ENCODE measurements at places on chromosomes 7 and 10.

DNA sequence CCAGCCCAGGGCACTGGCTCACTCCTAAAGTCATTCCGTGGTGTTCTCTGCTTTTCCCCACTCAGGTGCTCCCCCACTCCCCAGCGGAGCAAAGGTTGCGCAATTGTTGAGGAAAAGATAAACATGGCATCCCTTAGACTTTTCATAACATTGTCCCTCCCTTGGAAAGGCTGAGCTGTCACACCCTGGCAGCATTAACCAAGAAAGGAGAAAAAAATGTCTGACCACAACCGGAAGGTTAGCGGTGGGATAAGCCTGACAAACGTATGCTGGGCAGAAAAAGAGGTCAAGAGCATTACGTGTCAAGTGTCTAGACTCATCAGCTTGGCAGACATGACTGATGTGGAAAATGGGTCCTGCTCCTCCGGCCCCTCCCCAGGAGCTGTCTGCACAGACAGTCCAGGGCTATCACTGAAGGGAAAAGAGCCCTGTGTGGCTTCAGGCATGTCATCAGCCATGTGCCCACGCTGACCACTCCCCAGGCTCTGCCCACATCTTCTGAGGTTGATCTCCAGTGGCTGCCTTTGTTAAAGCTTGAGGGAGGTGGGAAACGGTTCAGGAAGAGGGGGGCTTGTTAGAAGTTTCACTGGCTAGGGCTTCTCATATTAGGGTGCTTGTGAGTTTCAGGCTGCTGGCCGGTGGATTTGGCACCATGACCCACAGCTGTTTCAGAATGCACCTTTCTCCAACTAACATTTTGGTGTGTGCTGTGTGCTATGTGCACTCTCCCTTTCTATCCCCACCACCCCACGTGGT lies 30.1 kb downstream of the BTBD16 start:
- DNase-seq = no peak

DNA sequence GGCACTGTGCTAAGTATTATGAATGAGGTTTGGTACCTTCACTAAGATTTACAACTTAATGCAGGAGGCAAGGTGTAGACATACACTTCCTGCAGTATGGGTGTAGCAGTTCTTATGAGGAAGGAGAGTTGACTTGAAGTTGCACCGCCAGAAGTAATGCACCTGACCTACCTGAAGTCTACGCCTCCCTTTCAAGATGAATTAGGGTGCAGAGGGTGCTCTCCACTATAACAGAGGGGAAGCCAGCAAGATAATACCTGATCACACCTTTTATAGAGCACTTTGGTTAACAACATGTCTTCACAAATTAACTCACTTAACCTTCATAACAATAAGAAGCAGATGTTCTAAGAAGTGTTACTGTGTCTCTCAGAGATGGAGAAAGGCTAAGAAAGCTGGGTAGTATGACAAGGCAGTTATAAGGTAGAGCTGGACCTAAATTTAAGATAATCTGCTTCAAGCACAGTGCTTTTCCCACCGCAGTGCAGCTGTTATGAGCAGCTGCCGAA lies 552 bp upstream of the RAB18 start:
- DNase-seq = no peak

DNA sequence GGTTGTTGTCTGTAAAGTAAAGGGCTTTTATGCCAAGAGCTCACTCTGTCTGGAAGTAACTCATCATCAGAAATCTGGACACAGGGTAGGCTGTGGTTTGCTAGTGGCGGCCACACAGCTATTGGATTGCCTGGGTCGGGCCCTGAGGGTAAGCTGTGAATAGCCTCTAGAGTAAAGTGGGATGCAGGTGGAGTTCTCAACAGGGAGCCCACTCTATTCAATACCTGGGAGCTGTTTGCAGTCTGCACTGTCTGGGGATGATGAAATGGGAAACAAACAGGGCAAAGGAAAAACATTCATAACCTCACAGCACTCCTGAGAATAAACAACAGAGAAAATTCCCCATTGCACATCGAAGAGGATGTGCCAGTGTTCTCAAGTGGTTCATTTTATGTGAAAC lies 582.6 kb downstream of the CALN1 start:
- no peak for DNase-seq

GRCh38 chr7:130063036-130063435 lies 7.3 kb upstream of the KLHDC10 start:
- no peak for DNase-seq

- DNase-seq = no peak
Observed at GRCh38 chr7:1533547-1534329, 3.2 kb downstream of the MAFK start.

- no peak for DNase-seq
Observed at GRCh38 chr10:59894114-59894513, 12.2 kb downstream of the CCDC6 start.

GRCh38 chr10:16960551-16960950 lies 143.3 kb upstream of the RSU1 start:
- no peak for DNase-seq

- no peak for DNase-seq
Observed at GRCh38 chr7:20825555-20825954, 38.9 kb upstream of the SP8 start.

DNA sequence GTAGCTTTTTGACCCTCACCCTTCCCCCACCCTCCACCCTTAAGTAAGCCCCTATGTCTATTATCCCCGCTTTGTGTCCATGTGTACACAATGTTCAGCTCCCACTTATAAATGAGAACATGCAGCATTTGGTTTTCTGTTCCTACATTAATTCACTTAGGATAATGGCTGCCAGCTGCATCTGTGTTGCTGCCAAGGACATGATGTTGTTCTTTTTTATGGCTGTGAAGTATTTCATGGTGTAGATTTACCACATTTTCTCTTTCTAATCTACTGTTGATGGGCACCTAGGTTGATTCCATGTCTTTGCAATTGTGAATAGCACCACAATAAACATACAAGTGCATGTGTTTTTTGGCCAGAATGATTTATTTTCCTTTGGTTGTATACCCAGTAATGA lies 232.2 kb downstream of the CACNA2D1 start:
- no peak for DNase-seq

- DNase-seq = no peak
Observed at GRCh38 chr10:30396698-30397097, 37.3 kb upstream of the MAP3K8 start.

DNA sequence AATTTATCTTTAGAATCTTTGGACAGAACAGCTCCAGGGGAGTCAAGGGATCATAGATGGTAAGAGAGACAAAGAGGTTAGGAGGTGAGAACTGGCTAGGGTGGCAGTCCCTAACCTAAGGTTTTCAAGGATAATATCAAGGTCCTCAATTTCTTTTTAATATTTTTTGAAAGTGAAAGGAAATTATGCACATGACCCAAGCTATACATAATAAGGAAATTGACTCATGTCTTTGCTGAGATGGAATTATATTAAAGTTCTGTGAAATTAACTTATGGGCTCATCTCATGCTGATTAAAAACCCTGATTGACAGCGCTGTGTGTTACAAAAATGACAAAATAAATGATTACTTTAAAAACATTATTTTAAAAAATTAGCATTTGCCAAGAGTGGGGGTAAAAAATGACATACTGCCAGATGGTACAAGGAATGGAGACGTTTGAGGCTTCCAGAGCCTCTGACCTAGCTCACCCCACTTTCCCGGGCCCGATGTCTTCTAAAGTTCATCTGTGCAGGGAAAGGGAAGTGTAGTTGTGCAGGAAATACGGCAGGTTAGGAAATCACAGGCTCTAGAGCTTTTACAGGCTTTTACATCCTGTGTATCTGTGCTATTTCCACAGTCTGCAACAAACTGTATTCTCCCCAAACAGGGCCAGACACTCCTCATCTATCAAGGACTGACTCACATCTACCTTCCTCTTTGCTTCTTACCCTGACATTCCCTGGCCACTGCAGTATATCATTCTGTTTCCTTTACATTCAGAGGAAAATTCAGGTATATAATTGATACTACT lies 185.6 kb upstream of the PRSS58 start:
- DNase-seq = no peak

DNA sequence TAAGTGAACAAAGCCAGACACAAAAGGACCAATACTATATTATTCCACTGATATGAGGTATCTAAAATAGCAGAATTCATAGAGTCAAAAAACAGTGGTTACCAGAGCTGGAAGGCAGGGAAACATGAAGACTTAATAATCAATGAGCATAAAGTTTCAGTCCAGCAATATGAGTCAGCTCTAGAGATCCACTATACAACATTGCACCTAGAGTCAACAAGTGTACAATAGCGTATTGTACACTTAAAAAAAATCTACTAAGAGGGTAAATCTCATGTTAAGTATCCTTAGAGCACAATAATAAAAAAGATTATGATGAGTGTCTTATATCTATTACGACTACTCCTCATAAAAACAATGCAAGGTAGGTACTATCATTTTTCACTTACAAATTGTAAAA lies 36.1 kb downstream of the C10orf90 start:
- DNase-seq = no peak

DNA sequence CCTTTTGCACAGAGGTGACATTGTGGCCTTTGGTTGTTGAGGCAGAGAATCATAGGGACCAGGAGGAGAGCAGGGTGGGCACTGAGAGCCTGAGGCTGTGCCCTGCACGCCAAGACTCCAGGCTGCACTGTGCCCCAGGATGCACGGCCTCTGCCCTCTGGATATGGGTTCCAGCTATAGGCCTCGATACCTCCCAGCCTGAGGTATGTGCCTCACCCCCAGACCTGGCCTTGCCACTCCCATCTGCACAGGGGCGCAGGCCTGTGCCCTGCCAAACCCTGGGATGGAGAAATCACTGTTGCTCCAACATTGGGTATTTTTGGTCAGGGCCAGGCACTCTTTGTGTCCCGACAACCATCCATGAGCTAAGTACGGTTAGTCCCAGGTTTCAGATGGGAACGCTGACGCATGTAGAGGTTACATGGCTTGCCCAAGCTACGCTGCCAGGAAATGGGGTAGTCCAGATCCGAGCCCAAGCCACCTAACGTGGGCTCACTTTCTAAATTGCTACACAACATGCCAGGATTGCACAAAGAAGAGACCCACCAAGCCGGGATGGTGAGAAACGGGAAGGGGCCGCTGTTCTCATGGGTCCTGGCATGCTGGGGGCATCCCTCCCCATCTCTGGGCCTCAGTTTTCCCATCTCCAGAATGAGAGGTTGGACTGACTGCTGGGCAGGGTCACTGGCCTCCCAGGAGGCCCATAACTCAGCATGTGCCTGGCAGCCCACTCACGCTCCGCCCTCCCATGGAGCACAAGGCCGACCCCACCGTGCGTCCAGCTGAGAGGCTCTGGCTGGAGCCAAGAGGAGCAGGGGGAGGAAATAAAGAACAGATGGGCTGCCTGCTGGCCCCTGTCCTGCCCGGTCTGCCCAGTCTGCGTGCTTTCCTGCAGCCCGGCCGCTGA lies 44.2 kb downstream of the ZCCHC24 start:
- no peak for DNase-seq

DNA sequence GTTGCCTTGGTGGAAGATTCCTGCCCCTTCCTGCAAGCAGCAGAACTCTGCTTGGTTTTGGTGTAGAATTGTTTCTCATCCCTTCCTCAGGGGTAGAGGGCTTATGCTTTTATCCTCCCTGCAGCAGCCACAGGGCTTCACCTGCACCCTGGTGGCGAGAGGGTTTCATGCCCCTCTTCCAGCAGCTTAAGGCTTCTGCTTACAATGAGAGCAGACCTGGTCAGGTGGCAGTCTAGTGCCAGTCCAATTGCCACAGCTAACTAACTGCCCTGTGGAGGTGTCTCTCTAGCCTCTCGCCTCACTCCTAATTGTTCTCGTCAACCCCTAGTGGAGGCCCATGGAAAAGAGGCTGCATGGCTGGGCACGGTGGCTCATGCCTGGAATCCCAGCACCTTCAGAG lies 19.3 kb downstream of the ACBD7 start:
- no peak for DNase-seq

DNA sequence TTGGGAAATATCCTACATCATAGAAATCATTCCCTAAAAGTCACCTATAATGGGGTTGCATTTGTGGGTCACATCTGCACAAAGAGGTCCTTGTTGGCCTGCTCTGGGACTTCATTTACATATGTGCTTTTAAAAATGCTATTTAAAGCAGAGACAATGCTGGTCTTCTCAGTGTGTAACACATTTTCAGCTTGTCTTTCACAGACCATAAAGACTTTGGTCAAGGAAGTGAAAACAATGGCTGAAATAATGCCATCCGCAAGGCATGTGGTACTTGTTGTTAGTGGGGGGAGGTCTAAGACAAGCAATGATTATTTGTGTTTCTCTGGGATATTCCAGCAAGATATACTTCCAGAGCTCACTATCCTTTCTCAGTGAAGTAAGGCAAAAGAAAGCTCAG lies 84.6 kb upstream of the PDLIM1 start:
- DNase-seq = no peak

DNA sequence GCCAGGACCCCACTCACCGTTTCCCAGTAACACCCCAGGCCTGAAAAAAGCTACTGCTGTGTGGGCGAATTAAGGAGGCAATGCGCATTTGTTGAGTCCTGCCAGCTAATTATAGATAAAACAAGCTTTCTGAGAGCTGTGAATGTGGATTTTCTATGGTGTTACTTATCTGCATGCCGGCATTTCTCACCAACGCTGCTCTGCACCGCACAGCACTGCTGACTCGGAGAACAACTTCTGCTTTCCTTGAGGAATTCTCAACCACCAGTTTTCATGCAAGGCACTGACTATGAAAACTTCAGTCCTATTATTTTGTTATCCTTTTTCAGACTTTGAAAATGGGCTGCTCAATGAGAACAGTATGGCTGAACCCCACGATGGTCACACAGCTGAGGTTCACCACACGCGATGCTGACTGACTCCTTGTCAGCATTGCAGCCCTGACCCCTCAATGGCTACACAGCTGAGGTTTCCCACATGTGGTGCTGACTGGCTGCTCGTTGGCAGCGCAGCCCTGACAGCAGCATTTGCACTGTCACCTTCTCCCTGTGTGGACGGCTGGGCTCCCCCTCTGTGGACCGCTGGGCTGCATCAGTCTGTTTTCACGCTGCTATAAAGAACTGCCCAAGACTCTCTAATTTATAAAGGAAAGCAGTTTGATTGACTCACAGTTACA lies 190.6 kb downstream of the DIP2C start:
- no peak for DNase-seq

GRCh38 chr10:60042262-60042661 lies 135.9 kb upstream of the CCDC6 start:
- no peak for DNase-seq

DNA sequence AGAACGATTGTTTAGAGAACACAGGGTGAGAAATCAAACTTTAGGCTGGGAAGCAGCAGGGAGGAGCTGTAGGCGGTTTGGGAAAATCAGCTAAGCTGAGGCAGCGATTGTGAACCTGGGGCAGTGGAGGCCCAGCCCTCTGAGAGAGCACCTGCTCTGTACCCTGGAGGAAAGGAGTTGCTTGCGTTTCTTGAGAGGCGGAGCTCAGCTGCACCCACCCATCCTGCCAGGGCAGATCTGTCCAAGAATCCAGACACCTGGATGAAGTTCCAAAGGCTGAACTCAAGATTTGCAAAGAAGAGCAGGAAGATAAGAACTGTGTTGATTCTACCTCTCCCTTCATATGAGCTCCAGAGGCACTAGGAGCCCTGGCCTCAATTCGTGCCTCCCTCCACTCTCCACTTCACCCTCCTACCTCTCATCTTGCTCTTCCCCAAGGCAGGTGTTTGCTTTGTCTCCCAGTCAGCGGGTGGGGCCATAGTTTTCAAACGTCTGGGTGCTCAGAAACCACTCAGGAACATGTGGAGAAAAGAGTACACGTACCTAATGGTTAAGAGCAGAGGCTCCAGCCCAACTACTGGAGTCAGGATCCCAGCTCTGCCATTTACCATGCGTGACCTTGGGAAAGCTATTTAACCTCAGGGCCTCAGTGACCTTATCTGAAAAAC lies 21.5 kb upstream of the TMEM213 start:
- DNase-seq = no peak

GRCh38 chr10:110421512-110422138 lies 76.1 kb upstream of the DUSP5 start:
- no peak for DNase-seq

GRCh38 chr7:83502636-83503035 lies 146.3 kb downstream of the SEMA3E start:
- DNase-seq = no peak
